ENCODE measurements at places on chromosomes 4 and X.

DNA sequence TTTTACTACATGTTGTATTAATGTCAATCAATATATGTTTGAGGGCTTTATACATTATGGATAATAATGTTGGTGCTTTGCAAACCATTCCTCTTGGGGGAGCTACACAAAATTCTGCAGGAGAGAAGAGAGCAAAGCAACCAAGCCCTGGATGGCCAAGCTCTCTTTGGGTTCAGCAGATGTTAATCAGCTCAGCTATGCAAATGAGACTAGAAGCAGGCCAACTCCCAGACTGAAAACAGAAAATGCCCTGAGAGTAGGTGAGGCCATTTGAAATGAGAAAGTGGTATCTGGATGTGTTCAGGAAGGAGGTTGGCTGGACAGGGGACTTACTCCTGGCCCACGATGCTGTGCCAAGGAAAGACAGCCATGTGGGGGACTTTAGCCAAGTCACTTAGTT lies 387.0 kb downstream of the BCOR start:
- no peak for DNase-seq

- DNase-seq, result no peak
Measured at GRCh38 chr4:138749303-138749702, 266.3 kb upstream of the NOCT start.

DNA sequence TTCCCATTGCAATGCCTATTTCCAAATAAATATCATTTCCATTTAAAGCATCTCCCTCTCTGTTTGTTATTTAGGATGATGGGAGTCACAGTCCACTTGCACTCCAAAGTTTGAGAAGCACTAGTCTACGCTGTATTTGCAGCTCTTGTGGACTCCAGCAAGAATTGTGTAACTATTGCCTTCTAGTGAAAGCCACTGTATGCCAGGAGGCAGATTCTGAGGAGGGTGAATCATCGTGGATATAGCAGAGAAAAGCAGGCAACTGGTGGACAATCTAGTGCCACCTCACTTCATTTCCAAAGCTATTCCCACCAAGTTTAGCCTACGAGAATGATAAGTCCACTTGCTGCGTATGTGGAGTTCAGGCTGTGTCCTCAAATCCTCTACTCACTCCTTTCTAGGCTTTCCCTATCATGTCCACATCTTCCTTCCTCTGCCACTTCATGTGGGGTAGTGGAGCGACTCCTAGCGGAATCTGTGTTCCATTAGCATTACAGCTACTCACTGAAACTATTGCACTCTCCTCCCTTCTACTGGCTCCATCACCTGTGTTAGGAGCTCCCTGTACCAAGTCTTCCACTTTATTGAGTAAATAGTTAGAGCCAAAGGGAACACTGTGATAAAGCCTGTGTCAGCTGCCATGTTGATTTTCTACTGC lies 501.8 kb upstream of the GALNT7 start:
- no peak for DNase-seq

- no peak for DNase-seq
Measured at GRCh38 chrX:43643201-43643600, 12.9 kb upstream of the MAOA start.

- DNase-seq, result peak; percentile 16
Measured at GRCh38 chr4:173748353-173748752, 218.3 kb upstream of the HAND2 start.

DNA sequence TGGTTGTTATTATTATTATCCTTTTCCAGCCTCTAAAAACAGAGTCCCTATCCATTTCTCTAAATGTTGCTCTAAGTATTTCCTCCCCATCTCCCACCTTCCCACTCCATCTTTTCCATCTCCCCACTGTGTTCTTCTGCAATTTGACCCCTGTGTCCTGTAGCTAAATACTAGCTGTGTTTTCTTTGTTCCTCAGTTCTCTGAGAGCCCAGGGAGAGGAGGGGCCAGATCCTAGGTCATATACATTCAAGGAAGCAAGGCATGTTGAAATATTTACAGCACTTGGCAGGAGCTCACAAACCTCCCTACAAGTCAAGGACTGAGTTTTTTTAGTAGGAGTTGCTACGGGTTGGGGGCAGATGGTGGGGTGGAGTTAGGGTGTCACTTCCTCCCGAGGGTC lies 10.5 kb downstream of the SLC16A2 start:
- no peak for DNase-seq

DNA sequence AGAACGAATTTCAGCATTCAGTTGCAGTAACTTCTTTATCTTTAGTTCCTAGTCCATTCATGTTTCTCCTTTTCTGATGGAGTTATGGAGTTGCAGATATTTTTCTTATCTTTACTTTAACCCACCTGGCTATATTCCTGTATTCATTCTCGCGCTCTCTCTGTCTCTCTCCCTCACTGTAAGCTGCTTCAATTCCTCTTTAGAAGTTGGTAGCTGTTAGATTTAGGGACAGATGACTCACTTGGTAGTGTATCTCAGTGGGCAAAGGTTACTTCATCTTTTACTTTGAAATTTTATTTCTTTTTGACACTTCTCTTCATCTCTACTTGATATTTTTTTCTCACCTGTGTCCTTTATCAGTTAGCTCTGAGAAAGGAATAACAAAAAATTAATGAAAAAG lies 49.6 kb upstream of the BRS3 start:
- no peak for DNase-seq

DNA sequence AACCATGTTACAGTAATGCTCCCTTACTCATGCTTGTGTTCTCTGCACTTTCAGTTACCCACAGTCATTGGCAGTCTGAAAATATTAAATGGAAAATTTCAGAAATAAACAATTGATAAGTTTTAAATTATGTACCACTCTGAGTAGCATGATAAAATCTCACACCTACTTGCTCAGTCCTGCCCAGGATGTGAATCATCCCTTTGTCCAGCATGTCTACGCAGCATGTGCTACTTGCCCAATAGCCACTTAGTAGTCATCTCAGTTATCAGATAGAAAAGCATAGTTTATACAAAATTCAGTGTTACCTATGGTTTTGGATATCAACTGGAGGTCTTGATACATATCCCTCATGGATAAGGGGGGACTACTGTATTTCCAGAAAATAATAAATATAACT lies 577.1 kb downstream of the GALNTL6 start:
- DNase-seq, result no peak

DNA sequence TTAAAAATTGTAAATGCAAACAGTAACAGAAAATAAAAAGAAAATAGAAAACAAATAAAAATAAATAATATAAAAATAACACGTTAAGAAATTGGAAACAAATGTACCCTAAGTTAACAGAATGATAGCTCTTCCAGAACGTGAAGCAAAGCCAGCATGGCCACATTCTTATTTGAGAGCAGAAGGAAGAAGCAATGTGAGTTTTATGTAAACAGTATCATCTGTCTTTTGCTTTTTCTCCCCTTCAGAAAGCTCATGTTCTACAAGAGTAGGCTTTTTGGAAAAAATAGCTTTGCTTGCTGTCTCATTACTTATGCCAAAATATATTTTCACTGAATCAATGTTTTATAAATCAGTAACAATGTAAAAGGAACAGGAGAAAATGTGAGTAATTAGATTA lies 18.7 kb downstream of the NPY2R start:
- no peak for DNase-seq

DNA sequence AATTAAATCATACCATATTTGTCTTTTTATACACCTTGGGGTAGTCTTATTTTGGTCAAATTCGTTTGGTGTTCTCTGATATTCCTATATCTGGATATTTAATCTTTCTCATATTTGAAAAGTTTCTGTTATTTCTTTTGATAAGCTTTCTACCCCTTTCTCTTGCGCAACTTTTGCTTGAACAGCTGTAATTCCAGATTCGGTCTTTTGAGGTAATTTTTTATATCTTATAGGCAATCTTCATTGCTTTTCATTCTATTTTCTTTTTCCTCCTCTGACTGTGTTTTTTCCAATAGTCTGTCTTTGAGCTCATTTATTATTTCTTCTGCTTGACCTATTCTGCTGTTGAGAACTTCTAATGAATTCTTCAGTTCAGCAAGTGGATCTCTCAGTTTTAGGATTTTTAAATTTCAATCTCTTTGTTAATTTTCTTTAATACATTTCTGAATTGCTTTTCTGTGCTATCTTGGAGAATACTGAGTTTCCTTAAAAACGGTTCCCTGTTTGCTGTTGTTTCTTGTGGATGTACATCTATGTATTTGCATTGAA lies 11.3 kb upstream of the MTHFD2L start:
- no peak for DNase-seq

- DNase-seq, result no peak
Measured at GRCh38 chrX:151416579-151416978, 19.6 kb downstream of the VMA21 start.

GRCh38 chrX:7205037-7205577 lies 57.2 kb upstream of the PUDP start:
- DNase-seq, result no peak

GRCh38 chr4:36281384-36282106 lies at the start of gene DTHD1:
DTHD1 (plus strand) TSS chr4:36281616; CDS start chr4:36281759, 143 bp downstream.
- no peak for DNase-seq

- no peak for DNase-seq
Measured at GRCh38 chr4:113880240-113881028, 99.0 kb downstream of the ARSJ start.

DNA sequence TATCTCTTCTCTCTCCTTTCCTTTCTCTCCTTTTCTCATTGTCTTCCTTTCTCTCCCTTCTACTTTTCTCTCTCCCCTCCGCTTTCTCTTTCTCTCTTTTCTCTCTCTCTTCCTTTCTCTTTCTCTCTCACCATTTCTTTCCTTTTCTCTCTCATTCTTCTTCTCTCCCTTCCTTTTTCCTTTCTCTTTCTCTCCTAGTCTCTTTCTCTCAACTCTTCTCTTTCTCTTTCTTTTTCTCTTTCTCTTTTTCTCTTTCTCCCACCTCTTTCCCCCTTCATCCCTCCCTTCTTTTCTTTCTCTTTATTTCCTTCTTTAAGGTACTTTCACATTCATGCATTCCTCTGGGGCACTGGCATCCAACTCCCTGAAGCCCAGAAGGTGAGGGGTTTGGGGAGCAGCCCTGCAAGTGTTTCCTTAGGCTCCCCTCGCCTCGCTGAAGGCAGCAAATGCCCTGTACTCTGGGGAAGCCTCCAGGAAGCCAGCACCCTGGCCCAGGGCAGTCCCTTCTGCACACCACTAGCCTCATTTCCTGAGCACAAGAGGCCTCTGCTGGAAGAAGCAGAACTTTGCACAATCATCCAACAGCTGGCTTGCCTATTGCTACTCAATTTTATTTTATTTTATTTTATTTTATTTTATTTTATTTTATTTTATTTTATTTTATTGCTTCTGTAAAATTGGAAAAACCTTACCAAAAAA lies 124.2 kb downstream of the NFKB1 start:
- no peak for DNase-seq

DNA sequence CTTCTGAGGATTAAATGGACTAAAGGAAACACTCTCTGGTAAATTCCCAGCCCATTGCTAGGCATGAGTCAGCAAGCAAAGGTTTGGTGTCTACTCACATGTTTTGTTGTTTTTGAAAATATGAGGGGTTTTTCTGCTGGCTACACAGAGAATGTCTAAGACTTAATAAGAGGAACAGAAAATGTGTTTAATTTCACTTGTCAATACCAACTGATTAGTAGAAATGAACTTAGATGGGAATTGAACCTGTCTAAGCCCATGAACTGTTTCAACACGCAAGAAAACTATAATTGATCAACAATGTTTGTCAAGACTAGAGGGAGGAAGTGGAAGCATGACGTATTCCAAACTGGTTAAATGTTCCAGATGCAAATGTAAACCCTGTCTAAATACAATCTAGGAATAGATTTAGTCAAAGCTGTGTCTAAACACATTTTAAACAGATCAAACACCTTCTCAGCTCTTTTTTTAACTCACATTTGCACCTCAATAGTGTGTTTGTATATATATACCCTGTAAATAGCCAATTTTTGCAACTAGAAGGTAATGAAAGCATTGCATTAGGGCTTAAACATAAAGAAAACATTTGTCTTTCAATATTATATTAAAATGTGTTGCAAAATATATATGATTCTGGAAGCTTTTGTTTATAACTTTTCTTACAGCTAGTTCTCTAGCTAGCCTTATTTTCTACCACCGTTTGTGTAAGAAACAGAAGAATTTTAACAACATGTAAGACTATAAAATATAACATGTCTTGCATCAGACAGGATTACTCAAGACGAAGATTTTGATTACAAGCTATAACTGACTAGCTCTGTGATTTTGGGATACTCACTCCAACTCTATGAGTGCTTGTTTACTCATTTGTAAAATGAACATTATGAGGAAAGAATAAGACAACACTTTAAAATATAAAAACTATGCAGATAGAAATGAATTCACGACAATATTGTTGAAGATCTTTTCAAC lies 607.8 kb downstream of the FSTL5 start:
- DNase-seq, result no peak

DNA sequence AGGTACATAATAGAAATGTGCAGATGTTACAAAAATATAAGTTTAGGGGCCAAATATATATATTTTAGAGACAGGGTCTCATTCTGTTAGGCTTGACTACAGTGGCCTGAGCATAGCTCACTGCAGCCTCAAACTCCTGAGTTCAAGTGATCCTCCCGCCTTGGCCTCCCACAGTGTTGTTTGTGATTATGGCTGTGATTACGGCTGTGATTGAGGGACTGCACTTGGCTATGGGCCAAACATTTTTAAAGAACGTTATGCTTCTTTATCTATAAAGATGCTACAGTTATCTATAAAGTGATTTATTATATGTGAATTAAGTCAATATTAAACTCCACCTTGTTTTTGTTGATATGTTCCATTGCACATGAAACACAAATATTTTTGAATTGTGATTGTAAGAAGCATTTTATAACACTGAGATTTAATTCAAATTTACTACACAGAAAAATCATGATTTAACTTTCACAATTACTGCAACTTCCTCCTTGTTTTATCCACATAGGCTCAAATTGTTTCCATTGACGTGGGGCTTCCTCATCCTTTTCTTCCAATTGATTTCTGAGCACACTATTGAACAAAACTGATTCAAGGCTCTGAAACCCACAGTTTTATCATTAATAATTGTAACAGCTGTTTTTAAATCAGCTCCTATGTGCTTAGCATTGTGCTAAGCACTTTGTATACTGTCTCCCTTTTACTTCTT lies 68.4 kb upstream of the BMPR1B start:
- DNase-seq, result no peak
